ENCODE measurements at places on chromosomes 6 and 20.

DNA sequence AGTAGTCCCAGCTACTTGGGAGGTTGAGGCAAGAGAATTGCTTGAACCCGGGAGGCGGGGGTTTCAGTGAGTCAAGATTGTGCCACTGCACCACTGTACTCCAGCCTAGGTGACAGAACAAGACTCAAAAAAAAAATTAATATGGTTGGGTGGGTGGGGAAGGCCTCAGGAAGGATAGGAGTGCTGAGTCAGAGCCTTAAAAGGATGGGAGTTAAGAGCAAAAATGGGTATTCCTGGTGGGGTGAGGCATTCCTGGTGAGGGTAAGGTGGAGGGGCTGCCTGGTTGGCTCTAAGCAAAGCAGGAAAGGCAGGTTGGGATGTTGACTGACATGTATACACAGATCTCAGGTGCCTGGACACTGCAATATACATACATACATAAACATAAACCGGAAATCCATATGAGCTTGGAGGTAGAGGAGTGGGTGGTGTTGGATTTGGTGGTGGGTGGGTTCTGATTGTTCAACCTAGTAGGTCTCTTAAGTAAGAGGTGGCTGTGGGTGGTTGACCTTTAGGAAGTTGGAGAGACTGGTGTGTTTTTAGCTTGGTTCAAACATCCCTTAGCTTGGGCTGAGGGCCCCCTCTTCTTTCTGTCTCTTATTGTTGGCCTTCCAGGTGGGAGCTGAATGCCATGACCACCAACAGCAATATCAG, 1.2 kb upstream of the RRP36 start:
- peaks cover 9% of the 10 kb centered on the region for H3K4me1 ChIP-seq
- H3K27ac ChIP-seq = no peak overlapping the region
- no peak for DNase-seq
- no peaks in the 10 kb centered on the region for H3K27me3 ChIP-seq
- peaks cover 29% of the 10 kb centered on the region for H3K36me3 ChIP-seq

- H3K4me3 ChIP-seq = no peak overlapping the region
- H3K36me3 ChIP-seq = no peaks in the 10 kb centered on the region
- no peak for DNase-seq
Measured at GRCh38 chr6:37123957-37124729, 45.8 kb upstream of the PIM1 start.

DNA sequence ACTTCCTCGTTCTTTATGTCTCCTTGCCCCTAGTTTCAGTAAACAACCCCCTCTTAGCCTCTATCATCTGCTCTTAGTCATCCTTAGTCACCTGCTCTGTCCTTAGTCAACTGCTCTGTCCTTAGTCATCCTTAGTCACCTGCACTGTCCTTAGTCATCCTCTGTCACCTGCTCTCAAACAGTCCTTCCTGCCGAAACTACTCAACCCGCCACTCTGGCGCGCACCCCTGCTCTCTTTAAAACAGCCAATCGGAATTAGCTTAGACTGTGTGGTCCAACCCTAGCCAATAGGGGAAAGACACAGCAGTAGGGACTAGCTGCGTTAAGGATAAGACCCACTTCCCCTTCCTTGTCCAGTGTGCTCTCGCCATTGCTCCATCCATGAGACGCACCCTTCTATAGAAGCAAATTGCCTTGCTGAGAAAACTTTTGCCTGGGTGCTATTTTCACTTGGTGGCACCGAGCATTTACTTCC, 73.9 kb downstream of the BACH2 start:
- no peak overlapping the region for H3K27ac ChIP-seq
- no peak overlapping the region for H3K4me3 ChIP-seq
- DNase-seq = no peak
- no peaks in the 10 kb centered on the region for H3K27me3 ChIP-seq
- peaks cover 10% of the 10 kb centered on the region for H3K4me1 ChIP-seq

- H3K36me3 ChIP-seq = peaks cover 31% of the 10 kb centered on the region
- no peak overlapping the region for H3K4me3 ChIP-seq
- no peaks in the 10 kb centered on the region for H3K27me3 ChIP-seq
- no peak overlapping the region for H3K27ac ChIP-seq
Measured at GRCh38 chr20:51620432-51620831, 77.9 kb upstream of the NFATC2 start.

DNA sequence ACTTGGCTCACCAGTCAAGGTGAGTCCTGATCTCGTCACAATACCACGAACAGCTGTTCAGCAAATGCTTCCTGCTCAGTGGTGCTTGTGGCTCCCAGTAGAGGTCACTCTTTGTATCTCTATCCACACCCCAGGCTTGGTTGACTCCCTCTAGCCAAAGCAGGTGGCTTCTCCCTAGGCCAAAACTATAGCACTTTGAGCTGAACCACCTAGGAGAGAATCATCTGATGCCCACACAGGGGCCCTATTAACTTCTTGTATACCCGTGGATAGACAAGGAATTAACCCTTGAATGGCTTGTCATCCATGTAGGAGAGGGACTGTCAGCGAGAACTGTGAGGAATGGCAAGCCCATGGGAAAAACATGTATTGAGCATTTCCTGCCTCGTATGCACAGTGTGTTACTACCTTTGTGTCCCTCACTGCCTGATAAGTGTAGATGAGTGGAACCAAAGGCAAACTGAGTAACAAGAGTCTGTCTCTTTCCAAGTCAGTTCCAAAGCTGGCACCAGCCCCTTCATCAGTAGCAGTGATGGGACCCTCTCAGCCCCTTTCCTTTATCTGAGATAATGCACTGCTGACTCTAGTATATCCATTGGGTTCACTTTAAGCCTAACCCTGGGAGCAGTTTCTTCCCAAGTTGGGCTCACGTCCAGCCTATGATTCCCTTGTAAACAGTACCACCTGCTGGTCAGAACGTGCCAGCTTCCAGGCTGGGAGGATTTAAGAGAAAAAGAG, 42.5 kb downstream of the EIF2S2 start:
- peaks cover 9% of the 10 kb centered on the region for H3K4me1 ChIP-seq
- peak; percentile 94 for DNase-seq
- no peak overlapping the region for H3K27ac ChIP-seq
- H3K4me3 ChIP-seq = no peak overlapping the region
- peaks cover 22% of the 10 kb centered on the region for H3K36me3 ChIP-seq
- H3K27me3 ChIP-seq = no peaks in the 10 kb centered on the region

GRCh38 chr20:3998998-3999397, 16.4 kb downstream of the RNF24 start:
- no peak for DNase-seq
- H3K4me3 ChIP-seq = no peak overlapping the region
- no peaks in the 10 kb centered on the region for H3K27me3 ChIP-seq
- no peak overlapping the region for H3K27ac ChIP-seq

- no peak for DNase-seq
- H3K36me3 ChIP-seq = no peaks in the 10 kb centered on the region
- H3K27ac ChIP-seq = no peak overlapping the region
- H3K4me3 ChIP-seq = no peak overlapping the region
- no peaks in the 10 kb centered on the region for H3K27me3 ChIP-seq
- H3K4me1 ChIP-seq = no peaks in the 10 kb centered on the region
Measured at GRCh38 chr20:50680105-50680960, 11.0 kb downstream of the RIPOR3 start.

DNA sequence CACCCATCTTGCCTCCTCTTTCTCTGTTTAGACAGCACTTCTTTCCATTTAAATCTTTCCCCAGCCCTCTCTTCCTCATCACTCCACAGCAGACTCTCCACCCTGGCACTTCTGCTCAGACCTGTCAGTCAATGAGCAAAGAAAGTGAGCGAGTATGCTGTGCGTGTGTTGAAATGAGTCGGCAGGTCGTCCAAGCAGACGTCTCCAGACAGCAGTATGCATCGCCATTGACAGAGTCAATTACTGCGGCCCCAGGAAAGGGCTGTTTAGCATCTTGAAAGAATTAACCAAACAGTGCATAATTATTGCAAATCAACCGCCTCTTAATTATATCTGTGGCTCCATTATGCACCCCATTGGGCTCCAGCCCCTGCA, 54.8 kb upstream of the KCNG1 start:
- no peak overlapping the region for H3K27ac ChIP-seq
- no peak overlapping the region for H3K4me3 ChIP-seq
- DNase-seq = no peak
- H3K36me3 ChIP-seq = no peaks in the 10 kb centered on the region
- H3K27me3 ChIP-seq = no peaks in the 10 kb centered on the region

DNA sequence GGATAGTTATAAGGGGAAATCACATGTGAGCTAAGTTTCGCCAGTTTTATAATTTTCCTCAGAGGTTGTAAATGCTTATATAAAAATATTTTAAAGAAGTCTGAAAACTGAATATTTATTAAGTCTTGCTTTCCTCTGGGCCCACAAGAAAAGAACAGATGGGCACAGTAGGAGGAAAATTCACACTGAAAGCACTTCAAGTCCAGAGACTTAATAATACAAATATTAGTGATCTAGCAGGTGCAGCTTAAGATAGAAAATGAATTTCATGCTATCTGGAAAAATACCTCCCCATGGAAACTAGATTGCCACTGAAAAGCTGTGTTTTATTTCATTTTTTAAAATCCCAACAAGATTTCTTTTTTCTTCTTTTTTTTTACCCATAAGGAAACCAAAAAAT, 47.2 kb downstream of the ORC3 start:
- no peaks in the 10 kb centered on the region for H3K4me1 ChIP-seq
- no peak overlapping the region for H3K27ac ChIP-seq
- peaks cover 7% of the 10 kb centered on the region for H3K36me3 ChIP-seq
- no peak for DNase-seq
- H3K27me3 ChIP-seq = no peaks in the 10 kb centered on the region
- H3K4me3 ChIP-seq = no peak overlapping the region

DNA sequence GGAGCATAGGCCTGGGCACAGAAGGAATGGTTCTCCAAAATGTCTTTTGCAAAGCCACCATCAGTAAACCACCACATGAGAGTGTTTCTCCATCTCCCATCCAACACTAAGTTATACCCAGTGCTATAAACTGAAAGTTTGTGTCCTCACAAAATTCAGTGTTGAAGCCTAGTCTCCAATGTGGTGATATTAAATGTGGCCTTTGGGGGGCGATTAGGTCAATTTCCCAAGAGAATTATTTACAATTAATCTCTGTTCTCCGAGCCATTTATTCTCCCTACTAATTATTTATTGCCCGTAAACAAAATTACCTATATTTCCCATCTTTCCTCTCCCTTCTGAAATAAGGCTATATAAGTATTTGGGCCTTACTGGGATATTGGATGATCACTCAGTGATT, 26.1 kb downstream of the OR2B2 start:
- H3K36me3 ChIP-seq = no peaks in the 10 kb centered on the region
- H3K27ac ChIP-seq = no peak overlapping the region
- H3K27me3 ChIP-seq = no peaks in the 10 kb centered on the region
- peaks cover 13% of the 10 kb centered on the region for H3K4me1 ChIP-seq

DNA sequence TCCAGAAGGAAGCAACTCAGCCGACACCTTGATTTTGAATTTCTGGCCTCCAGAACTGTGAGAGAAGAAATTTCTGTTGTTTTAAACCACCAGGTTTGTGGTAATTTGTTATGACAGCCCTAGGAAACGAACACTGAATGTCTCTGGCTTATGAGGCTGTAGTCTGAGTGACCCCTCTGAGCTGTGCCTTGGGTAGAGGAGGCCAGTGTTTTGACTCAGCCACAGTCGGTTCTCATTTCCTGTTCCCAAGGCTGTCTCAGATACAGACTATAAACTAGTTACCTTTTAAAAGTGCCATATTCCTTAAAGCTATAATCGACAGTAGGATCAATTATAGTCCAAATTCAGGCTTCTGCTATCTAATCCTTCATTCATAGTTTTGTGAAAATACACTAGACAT, 391.2 kb upstream of the MAP3K7 start:
- H3K4me3 ChIP-seq = no peak overlapping the region
- H3K27me3 ChIP-seq = no peaks in the 10 kb centered on the region
- no peaks in the 10 kb centered on the region for H3K36me3 ChIP-seq
- H3K27ac ChIP-seq = no peak overlapping the region

GRCh38 chr6:135331002-135331401, 149.9 kb downstream of the MYB start:
- no peak overlapping the region for H3K4me3 ChIP-seq
- no peaks in the 10 kb centered on the region for H3K27me3 ChIP-seq
- no peak for DNase-seq

DNA sequence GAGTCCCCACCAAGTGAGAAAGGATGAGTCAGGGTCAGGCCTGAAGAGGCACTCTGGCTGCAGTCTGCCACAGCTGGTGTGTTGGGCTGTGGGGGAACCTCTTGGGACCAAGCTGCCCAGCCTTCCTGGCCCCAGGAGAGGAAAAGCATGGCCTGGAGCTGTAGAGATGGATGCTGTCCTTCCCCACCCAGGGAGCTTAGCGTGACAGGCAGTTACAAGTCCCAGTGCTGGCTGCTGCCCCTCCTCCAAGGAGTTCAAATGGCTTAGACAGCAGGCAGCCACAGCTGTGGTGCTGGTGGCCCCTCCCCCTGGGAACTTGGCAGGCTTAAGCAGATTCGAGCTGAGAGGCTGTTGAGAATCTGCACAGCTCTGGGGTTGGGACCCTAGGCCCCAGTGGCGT, 253.2 kb downstream of the PLCB1 start:
- no peaks in the 10 kb centered on the region for H3K36me3 ChIP-seq
- no peak overlapping the region for H3K4me3 ChIP-seq
- H3K27me3 ChIP-seq = no peaks in the 10 kb centered on the region

- H3K4me3 ChIP-seq = no peak overlapping the region
- peak; percentile 64 for DNase-seq
- H3K36me3 ChIP-seq = no peaks in the 10 kb centered on the region
- peaks cover 22% of the 10 kb centered on the region for H3K4me1 ChIP-seq
Measured at GRCh38 chr6:38306931-38307330, 332.8 kb downstream of the BTBD9 start.

DNA sequence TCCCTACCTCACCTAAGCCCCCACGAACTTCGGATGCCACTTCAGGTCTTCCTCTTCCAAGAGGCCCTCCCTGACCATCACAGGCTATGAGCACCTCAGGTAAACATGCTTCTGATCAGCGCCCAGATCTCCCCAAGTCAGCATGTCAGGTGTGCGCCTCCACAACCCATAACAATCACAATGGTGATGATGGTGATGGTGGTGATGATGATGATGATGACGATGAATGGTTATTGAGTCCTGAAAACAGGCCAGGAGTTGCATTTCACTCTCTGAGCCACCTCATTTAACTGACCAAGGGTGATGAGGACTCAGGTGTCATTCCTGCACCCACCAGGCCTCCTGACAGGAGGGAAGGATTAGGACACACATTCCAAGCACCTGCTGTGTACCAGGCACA, 426.6 kb upstream of the SULF2 start:
- H3K27ac ChIP-seq = no peak overlapping the region
- no peaks in the 10 kb centered on the region for H3K4me1 ChIP-seq
- no peak for DNase-seq

GRCh38 chr6:144986271-144986670, 701.1 kb downstream of the UTRN start:
- no peak overlapping the region for H3K27ac ChIP-seq
- no peaks in the 10 kb centered on the region for H3K36me3 ChIP-seq
- no peak overlapping the region for H3K4me3 ChIP-seq
- no peaks in the 10 kb centered on the region for H3K4me1 ChIP-seq
- H3K27me3 ChIP-seq = no peaks in the 10 kb centered on the region
